ENCODE measurements at places on chromosomes 7 and 10. TPM values are rescaled to one million over a fixed set of nuclear protein-coding genes. Genes with fewer than 3 reads are reported as not detected.

Gene ANXA8L1
- polyA plus RNA-seq: 0.09 TPM

Gene VAX1
- not detected for polyA plus RNA-seq

Gene SHTN1
- polyA plus RNA-seq: 25.6 TPM

Gene SPDYE2B
- polyA plus RNA-seq: 0.89 TPM

Gene OR2A12
- polyA plus RNA-seq: 0.08 TPM

Gene FAM180A
- not detected for polyA plus RNA-seq

DNA sequence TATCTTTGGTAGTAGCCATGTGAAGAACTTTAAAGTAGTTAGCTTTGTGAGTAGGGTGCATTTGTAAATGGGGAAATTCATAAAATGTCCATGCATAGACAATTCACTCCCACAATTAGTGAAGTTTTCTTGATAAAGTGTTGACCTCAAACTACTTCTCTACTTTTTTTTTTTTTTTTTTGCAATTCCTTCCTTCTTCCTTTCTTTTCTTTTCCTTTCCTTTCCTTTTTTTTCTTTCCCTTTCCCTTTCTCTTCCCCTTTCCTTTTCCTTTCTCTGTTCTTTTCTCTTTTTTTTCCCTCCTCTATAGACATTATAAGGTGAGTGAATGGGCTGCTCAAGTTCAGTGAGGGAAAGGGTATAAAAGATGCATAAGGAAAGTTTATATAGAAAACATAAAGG is 184.2 kb downstream of the PTEN start:
- DNase-seq: no peak

DNA sequence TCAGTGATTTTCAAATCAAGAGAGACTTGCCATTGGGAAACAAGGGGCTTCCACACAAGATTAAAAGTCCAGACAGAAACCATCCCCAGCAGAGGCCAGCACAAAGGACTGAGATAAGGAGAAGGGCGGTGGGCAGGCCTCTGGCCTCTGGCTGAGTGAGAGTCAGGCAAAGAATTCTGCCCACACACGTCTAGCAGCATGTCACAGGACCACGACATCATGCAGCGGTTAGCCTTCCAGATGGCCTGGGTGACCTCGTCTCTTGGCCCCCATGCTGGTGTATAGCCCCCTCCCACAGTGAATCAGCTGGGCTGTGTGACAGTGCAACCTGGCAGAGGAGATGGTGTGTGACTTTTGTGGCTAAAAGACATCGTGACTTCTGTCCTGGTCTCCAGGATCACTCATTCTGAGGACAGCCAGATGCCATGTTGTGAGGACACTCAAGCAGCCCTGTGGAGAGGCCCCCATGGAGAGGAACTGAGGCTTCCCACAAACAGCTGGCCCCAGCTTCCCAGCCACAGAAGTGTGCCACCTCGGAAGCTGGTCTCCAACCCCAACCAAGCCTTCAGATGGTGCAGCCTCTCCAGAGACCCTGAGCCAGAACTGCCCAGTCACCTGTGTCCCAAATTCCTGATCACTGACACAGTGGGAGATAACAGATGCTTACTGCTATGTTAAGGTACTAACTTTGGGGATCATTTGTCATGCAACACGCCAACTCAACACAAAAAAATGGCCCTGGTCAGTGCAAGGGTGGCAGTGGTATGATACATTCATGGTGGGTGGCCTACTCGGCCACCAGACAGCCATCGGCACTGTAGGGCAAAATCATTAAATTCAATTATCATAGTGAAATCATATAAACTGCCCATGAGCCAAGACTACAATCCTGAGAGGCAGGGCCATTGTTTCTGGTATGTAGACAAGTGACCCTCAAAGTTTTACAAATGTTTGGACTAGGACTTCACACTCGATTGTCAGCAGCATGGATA is 73.2 kb downstream of the TNS3 start:
- no peak for DNase-seq

DNA sequence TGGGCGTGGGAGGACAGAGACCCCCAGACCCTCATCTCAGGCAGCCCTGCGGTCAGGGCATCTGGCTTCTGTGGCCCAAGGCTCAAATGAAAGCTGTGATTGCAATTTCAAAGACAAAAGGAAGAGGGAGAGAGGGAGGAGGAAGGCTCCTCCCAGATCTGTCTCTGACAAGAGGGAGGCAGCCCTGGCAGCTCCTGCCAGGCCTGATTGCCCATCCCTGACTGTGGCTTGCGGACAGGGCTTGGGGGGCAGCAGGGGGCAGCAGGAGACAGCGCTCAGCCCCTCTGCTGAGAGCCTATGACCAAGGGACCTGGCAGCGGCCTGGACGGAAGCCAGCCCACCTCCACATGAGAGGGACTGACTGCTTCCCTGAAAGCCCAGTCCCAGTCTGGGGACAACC is 91.8 kb downstream of the PTPRN2 start:
- DNase-seq: peak; percentile 31

DNA sequence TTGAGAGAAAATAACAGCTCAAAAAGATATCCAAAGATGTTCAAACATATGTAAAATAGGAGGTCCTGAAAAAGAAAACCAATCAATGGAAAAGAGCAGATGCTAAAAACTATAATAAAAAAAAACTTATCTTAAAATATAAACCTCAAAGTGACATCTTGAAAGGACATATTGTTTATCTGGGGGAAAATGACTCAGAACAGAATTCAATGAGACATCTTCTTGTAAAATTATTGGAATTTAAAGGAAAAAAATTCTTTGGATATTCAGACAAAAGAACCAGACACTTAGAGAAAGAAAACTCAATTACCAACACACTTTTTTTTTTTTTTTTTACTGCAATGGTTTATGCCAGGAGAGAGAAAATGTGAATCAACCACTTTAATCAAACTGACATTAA is 58.9 kb downstream of the NAMPT start:
- DNase-seq: no peak

- no peak for DNase-seq
Measured at GRCh38 chr10:51629934-51630639, 69.3 kb downstream of the CSTF2T start.

GRCh38 chr7:130345136-130345535 is 520 bp downstream of the CPA5 start:
- no peak for DNase-seq

- no peak for DNase-seq
Measured at GRCh38 chr10:6766131-6766801, 186.2 kb upstream of the PRKCQ start.

DNA sequence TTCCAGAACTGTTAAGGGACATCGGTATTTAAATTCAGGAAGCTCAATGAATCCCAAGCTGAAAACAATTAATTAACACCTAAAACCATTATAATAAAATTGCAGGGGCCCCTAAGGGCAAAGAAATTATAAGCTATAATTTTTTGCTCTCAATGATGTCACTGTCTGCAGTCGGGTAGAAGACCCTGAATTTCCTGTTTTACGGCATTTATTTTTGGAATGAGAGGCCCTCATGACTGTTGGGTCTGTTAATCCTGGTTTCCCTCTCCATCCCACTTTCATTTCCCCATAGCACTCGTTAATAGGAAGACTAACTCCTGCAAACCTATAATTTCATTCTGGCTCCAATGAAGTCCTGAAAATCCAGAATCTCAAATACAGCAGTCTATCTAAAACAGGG is 25.8 kb upstream of the GPR37 start:
- no peak for DNase-seq

- DNase-seq: no peak
Measured at GRCh38 chr7:94243066-94243711, 151.5 kb upstream of the COL1A2 start.

DNA sequence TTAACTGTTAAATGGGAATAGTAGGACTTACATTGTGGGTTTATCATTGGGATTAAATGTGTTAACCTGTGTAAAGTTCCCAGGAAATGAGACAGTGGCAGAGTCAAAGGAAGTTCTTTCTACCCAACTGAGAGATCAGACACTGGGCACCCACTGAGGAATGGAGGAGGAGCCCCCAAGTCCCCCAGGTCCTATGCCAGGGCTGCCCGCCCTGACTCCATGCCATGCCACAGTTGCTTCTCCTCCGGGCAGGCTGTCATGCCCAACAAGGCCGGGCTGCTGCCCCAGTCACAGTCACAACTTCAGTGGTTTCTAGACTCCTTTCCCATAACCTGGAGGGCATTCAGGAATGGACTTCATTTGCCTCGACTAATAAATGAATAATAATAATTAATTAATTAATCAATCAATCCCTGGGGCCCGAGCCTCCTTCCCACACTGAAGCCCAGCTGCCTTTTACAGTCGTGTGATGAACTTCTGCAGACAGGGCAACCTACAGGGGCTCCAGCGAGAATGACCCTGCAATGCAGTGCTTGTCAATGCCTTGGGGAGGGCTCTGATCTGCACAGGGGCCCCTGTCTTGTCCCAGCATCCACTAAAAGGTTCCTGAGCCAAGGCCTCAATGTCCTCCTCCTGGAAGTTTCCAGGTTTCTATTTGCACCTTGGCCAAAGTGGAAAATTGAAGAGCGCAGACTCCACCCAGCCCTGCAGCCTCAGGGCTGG is 32.4 kb downstream of the DRGX start:
- no peak for DNase-seq

DNA sequence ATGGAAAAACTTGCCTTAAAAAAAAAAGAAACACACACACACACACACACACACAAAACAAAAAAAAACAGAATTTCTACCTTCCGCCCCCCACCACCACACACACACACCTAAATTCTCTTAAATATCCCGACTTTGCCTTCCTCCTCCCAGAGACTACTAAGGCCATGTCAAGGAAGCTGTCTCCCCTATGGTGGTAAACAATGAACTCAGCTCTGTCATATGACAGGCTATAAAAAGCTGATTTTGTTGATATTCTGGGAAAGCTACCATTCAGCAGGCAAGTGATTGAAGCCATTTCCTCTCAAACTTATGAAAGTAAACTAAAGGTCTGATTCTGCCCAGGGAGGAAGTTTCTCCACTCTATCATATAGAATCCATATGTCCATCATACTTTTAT is 471.0 kb downstream of the GFRA1 start:
- DNase-seq: no peak

DNA sequence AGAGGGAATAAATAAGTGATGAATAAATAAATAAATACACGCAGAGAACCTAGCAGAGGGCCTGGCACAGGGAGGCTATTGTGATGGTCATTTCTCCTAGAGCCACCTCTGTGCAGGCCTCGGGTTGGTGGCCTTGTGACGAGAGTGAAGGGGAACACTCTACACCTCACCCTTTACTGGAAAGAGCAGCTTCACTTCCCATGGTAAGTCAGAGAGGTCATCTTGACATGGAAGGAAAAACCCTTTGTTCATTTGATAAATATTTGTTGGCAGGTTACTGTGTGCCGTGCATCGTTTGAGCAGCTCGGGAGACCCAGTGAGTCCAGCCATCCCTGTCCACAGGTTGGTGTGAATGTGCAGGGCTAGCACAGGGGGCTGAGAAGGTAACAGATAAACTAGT is 70.2 kb upstream of the PODXL start:
- no peak for DNase-seq

- DNase-seq: no peak
Measured at GRCh38 chr7:127782654-127783559, 130.9 kb downstream of the SND1 start.

GRCh38 chr10:55398497-55398882 is 597.5 kb upstream of the PCDH15 start:
- no peak for DNase-seq

DNA sequence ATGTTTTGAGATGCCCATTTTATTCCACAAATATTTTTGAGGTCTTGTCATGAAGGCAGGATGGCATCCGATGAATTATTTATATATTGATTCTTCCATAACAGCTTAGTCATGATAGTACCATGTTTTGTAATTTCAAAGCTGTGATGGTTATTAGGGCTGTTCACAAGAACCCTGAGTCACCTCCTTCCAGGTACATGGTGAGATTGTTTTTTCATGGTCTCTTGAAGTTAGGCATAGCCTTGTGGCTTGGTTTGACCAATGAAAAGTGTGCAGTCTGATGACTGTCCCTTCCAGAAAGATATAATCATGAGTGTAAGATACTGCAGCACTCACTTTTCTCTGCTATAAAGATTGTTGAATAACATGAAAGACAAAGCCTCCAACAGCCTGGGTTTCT is 274.8 kb downstream of the FGFR2 start:
- no peak for DNase-seq

DNA sequence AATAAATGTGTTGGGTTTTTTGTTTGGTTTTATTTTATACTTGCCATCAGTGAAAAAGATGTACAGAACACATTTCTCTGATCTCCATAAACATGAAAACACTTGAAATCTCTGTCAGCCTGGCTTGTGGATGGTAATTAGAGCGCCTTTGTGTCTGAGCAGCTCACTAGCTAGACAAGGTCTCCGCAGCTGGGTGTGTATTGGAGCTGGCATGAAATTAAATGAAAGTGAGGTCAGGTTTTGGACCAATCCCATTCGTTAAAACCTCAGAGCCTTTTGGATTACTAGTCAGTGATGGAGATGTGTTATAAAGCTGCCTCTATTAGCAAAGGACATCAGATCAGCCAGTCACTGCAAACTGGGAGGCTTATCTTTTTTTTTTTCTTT is 2.7 kb downstream of the FRAT1 start:
- DNase-seq: no peak

DNA sequence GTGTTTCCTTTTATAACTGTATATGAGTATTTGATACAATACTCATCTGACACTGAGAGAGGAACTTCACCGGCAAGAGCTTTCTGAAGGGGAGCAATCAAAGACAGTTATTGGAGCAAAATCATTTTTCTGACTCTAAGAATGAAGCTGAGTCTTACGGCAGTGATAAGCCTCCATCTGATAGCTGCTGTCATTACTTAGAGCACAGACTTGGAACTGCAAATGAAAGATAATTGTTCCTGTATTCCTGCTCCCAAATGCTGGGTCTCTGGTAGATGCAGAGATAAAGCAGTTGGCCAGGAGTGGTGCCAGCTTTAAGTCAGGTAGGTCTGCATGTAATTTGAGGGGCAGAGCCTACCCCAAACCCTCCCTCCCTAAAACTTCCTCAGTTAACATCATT is 2.3 kb upstream of the PALS2 start:
- DNase-seq: no peak

DNA sequence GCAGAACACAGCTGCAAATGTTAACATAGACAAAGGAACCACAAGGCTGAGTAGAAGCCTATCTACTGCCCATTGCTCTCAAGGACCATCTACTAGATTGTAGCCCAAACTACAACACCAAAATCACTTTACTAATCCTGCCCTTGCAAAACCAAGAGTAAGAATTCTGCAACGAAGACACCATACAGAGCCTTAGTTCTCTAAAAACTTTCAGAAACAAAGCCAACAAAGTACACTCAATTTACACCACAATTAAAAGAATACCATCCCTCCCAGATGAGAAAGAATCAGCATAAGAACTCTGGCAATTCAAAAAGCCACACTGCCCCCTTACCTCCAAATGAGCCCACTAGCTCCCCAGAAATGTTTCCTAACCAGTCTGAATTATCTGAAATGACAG is 294.3 kb downstream of the CTNNA3 start:
- no peak for DNase-seq

- no peak for DNase-seq
Measured at GRCh38 chr10:61941202-61941681, 39.7 kb downstream of the ARID5B start.

DNA sequence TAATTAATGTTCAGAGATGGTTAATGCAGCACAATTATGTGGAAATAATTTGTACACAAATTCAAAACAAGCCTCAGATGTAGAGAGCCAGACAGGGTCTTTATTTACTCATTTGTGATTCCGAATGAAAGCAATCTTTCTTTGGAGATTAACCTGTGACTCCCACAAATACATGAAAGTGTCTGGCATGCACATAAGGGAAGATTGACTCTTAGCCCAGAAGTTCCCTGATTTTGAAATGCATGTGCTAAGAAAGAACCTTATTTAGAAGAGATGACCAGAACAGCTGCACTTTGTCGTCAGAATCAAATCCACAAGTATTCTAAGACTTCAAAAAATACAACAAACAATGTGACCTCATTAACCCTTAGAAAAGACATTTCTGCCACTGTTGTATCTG is 45.1 kb downstream of the RNLS start:
- DNase-seq: no peak

GRCh38 chr10:104183682-104184081 is 48.5 kb downstream of the CFAP43 start:
- no peak for DNase-seq
